ENCODE measurements at places on chromosomes 1 and 21. TPM values are rescaled to one million over a fixed set of nuclear protein-coding genes. Genes with fewer than 3 reads are reported as not detected.

- DNase-seq, result no peak
Observed at GRCh38 chr1:226360106-226360746, 47.7 kb downstream of the PARP1 start.

GRCh38 chr1:114093624-114094362, 59.9 kb downstream of the SYT6 start:
- no peak for DNase-seq

DNA sequence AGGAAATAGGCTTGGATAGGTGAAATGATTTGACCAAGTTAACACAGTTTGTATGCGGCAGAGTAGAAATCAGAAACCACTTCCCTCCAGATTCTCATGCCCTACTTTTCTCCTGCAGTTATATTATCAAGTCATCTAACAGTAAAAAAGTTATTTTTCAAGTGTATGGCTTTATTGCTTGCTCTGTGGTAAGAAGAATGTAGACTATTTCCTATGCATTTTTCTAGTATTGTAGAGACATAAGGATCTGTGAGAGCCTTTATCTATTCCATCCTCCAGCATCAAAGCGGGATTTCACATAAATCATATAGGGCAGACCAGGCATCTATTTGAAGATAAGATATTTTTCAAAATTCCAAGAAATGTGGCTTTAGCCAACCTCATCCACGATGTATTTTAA, 208.5 kb downstream of the TTLL7 start:
- DNase-seq, result no peak

DNA sequence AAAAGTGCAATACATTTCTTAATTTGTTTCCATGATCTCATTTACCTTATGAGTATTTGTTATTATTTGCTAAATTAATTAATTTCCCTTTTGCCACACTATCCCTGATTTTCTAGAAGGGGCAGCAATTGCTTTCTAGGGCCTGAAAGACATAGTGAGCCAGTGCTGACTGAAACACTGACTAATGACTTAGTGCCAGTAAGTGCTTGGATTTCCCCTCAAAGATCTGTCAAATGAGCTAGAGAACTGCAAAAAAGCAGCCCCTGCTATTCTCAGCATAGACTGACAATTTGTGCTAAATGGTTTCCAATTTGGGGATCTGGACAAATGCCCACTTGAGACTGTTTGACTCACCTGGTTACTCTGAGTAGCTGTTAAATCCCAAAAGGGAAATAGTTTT, 35.6 kb upstream of the USH2A start:
- DNase-seq, result no peak

DNA sequence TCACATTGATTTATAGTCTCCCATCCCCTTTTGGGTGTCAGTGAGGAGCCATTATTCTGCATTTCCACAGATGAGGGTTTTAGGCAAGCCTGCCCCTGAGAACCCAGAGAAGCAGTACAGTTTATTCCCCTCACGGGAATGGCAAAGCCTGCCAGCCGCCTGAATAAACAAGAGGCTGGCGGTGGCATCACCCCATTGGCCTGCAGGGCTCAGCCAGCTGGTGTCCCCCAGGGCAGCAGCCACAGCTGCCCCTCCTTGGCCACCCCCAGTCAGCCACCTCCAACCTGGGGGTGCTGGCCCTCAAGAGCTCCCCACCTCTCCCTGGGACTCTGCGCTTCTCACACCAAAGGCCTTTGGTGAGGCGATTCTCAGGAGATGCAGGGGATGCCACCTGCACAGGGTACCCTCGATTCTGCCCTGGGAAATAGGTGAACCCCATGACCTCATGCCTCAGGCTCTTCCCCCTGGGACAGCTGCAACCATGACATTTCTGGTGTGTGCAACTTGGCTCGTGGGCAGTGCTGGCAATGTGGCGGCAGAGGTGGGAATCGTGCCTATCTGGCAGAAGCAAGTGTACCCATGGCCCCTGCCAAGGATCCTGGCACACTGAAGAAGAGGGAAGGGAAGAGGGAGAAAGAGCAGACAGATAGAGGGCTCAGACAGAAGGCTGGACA, 14.0 kb downstream of the OLFML2B start:
- no peak for DNase-seq

- no peak for DNase-seq
Observed at GRCh38 chr1:42767510-42768000, 506 bp downstream of the C1orf50 start.

DNA sequence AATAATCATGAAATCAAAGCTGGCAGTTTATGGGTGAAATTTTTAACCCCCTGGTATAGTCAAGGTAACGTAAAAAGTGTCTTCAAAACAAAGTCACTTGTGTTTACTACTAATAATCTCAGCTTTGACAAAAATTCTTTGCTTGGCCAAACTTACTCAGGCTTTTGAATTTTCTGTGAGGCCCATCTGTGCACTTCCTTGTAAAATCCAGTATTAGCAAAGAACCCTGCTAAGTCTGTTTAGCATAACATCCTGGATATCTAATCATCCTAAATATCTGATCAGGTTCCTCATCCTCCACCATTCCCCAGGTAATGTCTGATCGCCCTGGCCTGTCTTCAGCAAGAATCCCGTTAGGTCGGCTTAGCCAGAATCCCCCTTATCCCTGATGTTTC, 3.0 kb downstream of the LYST start:
- no peak for DNase-seq

- DNase-seq, result no peak
Observed at GRCh38 chr1:118113261-118113660, 71.8 kb downstream of the SPAG17 start.

DNA sequence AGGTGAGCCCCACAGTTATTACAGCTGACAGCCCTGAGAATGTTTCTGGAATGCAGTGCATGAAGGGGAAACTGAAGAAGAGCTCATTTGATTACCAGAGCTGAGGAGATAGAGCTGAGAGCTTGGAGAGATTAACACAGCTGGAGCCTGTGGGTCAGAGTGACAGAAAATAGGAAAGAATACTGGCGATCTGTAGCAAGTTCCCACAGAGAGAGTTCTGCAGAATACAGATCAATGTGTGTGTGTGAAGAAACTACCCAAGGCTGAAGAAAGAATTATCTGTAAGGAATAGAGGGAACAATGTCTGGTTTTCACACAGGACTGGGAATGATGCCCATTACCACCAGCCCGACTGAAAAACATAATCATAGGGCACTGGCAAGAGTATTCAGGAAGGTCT, 103.6 kb upstream of the SNX7 start:
- DNase-seq, result no peak

DNA sequence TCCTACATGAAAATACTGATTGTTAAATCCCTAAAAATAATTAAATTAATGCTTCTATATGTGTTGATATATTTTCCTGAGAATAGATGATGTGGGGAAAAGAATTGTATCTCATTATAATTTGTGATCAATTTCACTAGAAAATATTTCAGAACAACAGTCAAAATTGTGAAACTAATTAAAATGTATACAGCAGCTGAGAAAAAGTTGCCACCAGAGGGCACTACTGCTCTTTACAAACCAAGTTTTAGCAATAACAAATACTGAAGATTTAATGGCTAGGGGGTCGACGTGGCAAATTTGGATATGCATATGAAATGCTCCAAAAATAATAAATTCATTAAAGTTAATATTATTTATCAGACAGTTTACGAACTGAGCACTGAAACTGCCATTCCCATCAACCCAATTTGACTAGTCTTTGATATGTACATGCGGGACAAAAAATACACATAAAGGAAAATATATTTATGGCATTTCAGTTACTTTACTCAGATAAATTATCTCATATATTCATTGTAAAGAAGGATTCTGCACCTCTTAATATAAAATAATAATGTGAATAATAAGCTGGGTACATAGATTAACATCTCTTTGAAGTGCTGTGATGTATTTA, 96.3 kb upstream of the TMPRSS15 start:
- no peak for DNase-seq

GRCh38 chr1:65504263-65504662, 83.8 kb downstream of the LEPR start:
- DNase-seq, result no peak

- no peak for DNase-seq
Observed at GRCh38 chr1:55645270-55645669, 430.1 kb upstream of the USP24 start.

DNA sequence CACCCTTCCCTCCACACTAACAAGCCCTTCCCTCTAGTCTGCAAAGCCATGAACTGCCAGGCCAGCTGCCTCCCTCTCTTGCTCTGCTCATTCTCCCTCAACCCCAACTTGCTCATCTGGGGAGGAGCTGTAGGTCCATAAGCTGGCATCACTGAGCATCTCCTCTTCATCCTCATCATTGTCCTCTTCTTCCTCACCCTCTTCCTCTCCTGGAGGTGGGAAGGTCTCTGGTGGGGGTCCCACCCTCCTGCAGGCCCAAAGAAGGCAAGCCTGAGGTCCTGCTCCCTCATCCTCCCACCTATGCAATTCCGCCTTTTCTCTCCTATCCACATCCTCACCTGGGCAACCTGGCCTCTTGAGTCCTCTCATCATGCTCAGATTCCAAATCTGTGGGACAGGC, 2.7 kb downstream of the ZNF692 start:
- DNase-seq, result no peak

GRCh38 chr1:30149226-30149625, 574.2 kb downstream of the MATN1 start:
- DNase-seq, result no peak

GRCh38 chr1:53014791-53015507, 47.1 kb upstream of the PODN start:
- no peak for DNase-seq

- DNase-seq, result no peak
Observed at GRCh38 chr1:117612517-117613248, 6.8 kb downstream of the TENT5C start.

DNA sequence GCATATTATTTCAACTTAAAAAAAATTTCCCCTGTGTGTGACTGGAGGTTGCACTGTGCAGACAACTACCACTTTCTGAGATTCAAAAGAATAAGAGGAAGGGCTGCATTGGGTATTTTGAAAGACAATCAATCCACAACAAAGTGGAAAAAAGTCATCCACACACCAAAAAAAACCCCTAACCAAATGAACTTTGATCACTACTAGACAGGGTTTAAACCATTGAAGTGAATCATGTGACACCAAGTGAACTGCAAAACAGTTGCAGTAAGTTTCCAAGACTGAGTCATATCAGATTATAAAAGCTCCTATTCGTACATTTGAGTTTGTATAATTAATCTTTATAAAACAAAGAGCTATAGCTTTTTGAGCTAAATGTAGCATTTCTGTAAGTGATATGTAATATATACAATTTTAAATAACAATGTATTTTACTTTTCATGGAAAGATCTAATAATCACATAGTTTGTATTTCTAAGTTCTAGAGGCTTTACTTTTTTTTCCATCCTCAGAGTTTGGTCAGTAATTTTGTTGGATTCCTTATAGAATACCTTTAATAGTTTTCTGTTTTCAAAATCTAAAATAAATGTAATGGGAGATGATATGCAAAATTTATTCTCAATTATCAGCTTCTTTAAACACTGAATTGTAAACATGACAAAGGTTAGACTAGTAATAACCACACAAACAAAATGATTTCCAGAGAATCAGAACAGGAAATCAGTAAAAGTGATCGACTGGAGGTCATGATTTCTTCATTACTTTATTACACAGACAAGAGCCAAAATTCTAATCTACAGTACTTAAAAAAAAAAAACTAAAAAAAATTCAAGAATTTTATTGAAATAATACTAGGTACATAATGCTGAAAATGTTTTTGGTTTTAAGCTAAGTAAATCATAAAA, 50.5 kb upstream of the GFI1 start:
- DNase-seq, result no peak

GRCh38 chr1:237108297-237109040, 66.5 kb downstream of the RYR2 start:
- no peak for DNase-seq

- no peak for DNase-seq
Observed at GRCh38 chr1:33282791-33283190, 26.5 kb downstream of the ZNF362 start.

DNA sequence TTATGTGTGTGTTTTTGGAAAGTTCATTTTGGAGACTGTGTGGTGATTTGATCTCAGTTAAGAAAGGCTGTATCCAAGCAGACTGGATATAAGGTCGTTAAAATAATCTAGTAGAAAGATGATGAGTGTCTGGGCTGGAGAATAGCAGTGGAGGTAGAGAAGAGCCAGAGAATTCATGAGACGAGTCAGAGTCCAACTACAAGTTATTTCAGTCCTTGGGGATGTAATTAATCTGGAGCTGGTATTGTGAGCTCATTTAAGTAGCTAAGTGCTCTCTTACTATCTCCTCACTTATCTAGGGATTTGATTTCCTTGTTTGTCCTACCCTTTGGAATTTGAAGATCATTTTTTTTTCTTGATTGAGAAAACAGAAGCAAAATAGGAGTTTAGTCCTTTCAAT, 1219.0 kb upstream of the ADGRL4 start:
- DNase-seq, result no peak

- DNase-seq, result no peak
Observed at GRCh38 chr1:58058323-58058722, 488.2 kb downstream of the OMA1 start.

DNA sequence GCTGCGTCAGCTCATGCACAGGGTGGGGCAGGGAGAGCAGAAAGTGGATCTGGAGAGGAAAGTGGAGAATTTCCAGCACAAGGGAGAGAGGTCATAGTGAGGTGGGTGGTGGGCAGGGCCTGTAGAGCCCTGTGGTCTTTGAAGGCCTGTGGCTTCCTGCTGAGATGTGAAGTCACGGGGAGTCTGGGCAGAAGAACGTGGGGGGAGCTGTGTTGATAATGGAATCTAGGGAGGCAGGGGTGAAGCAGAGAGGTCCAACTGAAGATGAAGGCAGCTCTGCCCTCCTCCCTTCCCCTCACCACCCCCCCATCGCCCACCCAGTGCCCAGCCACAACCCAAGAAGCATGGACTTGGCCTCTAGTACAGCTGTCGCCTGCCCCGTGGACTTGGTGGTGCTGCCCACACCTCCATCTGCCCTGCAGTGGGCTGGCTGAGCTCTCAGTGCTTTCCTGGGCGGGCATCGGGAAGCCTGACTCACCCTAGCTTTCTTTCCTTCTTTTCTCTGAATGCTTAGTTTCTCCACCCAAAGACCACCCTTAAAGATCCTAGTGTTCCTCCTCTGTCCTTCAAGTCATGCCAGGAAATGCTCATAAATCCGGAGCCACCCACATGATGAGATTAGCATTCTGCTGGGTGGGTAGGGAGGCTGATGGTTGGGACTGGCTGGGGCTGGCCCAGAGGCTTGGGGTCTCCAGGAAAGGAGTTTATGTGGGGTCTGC, 186.1 kb downstream of the TRABD2B start:
- DNase-seq, result no peak

OR2T33 gene
- total RNA-seq, result not detected

RAB25 gene
- 90.4 TPM for total RNA-seq

MAGOH gene
- total RNA-seq, result 19.9 TPM

VPS72 gene
- 19.0 TPM for total RNA-seq

PTCH2 gene
- total RNA-seq, result 1.0 TPM

PRRX1 gene
- 36.0 TPM for total RNA-seq

F13B gene
- total RNA-seq, result not detected

LRRC53 gene
- total RNA-seq, result not detected

CHIA gene
- 2.6 TPM for total RNA-seq

GBP5 gene
- 6.6 TPM for total RNA-seq

All from upper lobe of left lung (tissue), 6 donors.